ENCODE measurements at places on chromosomes 5 and 9.

DNA sequence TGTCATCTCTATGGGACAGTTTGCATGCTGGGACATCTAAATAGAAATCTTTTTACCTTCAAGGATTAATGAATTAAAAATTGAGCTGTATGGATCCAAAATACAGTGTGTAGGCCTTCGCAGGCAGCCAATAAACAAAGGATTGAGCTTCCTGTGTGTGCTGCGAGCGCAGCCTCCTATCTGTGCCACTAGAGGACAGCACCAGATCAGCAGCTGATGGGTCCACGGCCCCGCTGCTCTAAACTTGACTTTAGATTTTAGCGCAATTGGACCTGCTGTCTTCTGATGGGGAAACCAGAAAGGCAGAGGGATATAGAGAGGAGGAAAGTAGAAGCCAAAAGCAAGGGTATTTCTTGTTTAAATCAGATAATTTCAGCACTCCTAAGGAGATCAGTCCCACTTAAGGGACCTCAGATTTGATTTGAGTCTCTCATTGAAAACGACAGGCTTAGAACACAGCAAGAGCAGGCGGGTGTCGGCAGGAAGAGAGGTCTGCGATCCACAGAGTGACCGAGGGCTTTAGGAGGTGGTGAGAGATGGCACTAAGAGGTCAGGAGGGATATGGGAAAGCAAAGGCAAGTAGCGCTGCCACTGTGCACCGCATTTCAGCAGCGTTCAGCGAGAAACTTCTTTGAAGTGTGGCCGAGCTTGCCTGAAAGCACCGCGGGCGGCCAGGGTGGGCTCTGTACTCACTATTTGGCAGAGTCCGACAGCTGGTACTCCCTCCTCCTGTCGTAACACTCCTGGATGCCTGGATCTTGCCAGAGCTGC is 214.3 kb downstream of the GNA14 start:
- peak; percentile 73 for DNase-seq

GRCh38 chr5:3612591-3613042 is 17.0 kb downstream of the IRX1 start:
- DNase-seq = no peak

DNA sequence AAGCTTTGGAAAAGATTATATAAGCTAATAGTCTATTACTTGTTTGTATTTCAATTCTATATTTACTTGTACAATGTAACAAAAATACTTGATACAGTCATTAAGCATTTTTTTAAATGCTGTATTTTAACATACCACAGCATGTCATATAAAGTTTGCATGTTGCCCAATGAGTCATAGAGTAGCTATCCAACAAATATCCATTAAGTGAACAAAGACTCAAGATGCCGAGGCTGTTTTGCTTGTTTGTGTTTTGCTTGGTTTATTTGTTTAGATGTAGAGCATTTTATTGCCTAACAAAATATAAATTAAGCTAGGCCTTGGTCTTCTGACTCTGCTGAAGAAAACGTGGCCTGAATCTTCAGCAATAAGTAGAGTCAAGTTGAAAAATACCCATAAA is 1584.3 kb upstream of the NUDT12 start:
- no peak for DNase-seq

DNA sequence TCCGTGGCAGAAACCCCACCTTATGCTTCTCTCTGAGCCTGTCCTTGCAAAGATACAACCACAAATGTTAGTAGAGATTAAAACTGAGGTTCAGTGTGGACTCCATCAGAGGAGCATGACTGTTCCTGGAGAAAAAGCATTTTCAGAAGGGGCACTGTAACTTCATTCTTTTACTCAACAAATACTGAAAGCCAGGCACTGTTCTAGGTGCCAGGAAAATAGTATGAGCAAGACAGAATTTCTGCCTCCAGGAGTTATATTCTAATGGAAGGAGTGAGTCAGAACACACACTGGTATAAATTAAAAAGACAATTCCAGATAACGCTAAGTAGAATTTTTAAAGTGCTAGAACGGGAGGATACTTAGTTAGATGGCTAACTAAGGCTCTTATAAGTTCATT is 251.4 kb upstream of the GAS1 start:
- DNase-seq = no peak

DNA sequence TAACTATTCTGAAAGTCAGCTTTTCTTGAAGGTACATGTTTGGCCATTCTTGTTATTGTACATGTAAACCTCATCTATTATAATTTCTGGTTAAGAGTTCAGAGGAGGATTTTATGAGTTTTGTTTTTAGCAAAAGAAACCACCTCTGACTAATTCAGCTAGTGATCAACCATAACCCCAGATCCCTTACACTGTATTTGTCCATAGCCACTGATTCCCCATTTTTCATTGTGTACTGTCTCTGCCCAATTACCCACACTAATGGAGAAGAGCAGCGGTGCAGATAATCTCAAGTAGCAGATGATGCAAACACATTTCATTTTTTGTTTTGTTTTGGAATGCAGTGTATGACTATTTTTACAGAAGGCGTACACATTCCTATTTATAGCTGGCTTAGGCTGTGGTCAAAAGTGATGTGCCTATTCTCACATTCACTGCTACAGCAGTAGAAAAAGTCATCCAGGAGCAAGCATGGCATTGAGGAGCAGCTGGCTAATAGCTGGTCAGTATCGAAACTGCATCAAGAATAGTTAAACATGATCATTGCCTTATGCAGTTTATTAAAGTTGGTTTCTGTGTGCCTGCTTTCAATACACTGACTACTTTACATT is 988.3 kb downstream of the DTWD2 start:
- DNase-seq = no peak

- no peak for DNase-seq
Measured at GRCh38 chr5:96809921-96810320, 2.2 kb upstream of the ERAP1 start.
